ENCODE measurements at places on chromosomes 1 and 21. TPM values are rescaled to one million over a fixed set of nuclear protein-coding genes. Genes with fewer than 3 reads are reported as not detected.

The LEMD1 gene
- total RNA-seq = not detected

The UBE2U gene
- total RNA-seq = not detected

The KRTAP6-3 gene
- total RNA-seq = not detected

The YY1AP1 gene
- total RNA-seq = 33.9 TPM

The CRP gene
- not detected for total RNA-seq

The ADCY10 gene
- under 0.01 TPM for total RNA-seq

The MAN1A2 gene
- total RNA-seq = 30.9 TPM

The DAP3 gene
- 113 TPM for total RNA-seq

The RGS1 gene
- total RNA-seq = 62.4 TPM

The FNDC5 gene
- 0.48 TPM for total RNA-seq

The OLIG1 gene
- not detected for total RNA-seq

The PCBP3 gene
- total RNA-seq = 8.4 TPM

The PROX1 gene
- total RNA-seq = 3.0 TPM

The NBPF6 gene
- 2.5 TPM for total RNA-seq

The NKAIN1 gene
- total RNA-seq = 2.2 TPM

The ZNF695 gene
- total RNA-seq = 8.8 TPM

The FOXO6 gene
- total RNA-seq = not detected

The FAM177B gene
- not detected for total RNA-seq

The PLA2G2D gene
- total RNA-seq = not detected

The POU3F1 gene
- total RNA-seq = not detected

The HNRNPR gene
- 136 TPM for total RNA-seq

The CRABP2 gene
- 66.6 TPM for total RNA-seq

The COL6A2 gene
- 680 TPM for total RNA-seq

The C1orf94 gene
- 0.68 TPM for total RNA-seq

The SELENBP1 gene
- total RNA-seq = 5.2 TPM

The AVPR1B gene
- not detected for total RNA-seq

The FLAD1 gene
- 22.5 TPM for total RNA-seq

The CD101 gene
- total RNA-seq = 0.39 TPM

The AGTRAP gene
- total RNA-seq = 53.5 TPM

The TSPAN2 gene
- total RNA-seq = 0.49 TPM

The GSTM1 gene
- total RNA-seq = not detected

The LDLRAD2 gene
- not detected for total RNA-seq

The RCAN3 gene
- 19.2 TPM for total RNA-seq

The C1orf167 gene
- not detected for total RNA-seq

The NEK7 gene
- total RNA-seq = 64.5 TPM

The COL24A1 gene
- total RNA-seq = 1.2 TPM

The FOXD2 gene
- 0.48 TPM for total RNA-seq

The HSPB7 gene
- 7.1 TPM for total RNA-seq

The ACAP3 gene
- total RNA-seq = 19.1 TPM

The HSPA6 gene
- not detected for total RNA-seq

The OVAAL gene
- 0.68 TPM for total RNA-seq

The SV2A gene
- 11.4 TPM for total RNA-seq

The SLC2A5 gene
- total RNA-seq = 6.9 TPM

The H3-3A gene
- 376 TPM for total RNA-seq

The ATP1A4 gene
- total RNA-seq = not detected

The TCHH gene
- total RNA-seq = under 0.01 TPM

The GCSAML gene
- total RNA-seq = 0.12 TPM

The CEP85 gene
- total RNA-seq = 30.5 TPM

The NUF2 gene
- 102 TPM for total RNA-seq
